CD4-positive, alpha-beta memory T cell (primary cell): ENCODE measurements at places on chromosomes 16 and 17. TPM values are rescaled to one million over a fixed set of nuclear protein-coding genes. Genes with fewer than 3 reads are reported as not detected.

TP53TG3C gene
- total RNA-seq = not detected

ITGAX gene
- 6.3 TPM for total RNA-seq

DNA sequence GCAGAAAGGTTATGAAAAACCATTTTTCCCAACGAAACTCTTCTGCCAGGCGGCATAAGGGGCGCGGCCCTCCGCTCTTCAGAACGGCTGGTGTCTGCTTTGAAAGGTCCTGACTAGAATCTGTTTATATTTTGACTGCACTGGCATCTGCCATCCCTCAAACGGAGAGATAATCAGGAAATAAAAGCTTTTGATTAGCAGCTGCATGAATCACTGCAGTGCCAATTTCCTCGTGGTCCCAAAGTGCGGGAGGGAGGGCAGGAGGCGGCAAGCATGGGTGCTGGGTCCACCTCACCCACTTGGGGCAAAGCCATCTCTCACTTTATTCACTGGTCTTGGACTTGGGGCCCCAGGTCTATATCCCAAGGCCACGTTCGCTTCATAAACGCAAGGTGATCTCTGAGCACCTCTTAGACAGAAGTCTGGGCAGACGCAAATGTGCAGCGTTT is 49.7 kb downstream of the TBC1D16 start:
- no peak for DNase-seq

OR4D1 gene
- 2.2 TPM for total RNA-seq

TLCD1 gene
- 2.2 TPM for total RNA-seq

DNA sequence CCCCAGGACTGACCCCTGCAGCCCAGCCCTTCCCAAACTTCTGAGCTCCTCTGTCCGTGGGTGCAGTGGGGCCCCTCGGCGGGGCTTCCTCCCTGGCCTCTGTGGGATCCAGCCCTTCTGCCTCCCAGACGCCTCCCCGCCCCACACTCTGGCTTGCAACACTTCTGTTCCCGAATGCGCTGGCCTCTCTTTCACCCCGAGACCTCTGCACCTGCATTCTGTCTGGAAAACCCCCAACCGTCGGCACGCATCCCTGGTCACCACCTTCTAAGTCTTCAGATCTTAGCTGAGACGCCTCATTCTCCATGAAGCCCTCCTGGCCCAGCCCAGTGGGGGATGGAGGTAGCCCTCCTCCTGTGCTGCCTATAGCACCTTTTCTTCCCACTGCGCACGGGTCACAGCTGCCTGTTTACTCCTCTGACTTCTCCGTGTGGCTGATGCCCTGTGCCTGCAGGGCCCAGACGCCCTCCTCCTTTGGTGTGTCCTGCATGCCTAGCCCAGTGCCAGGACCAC is 26.4 kb downstream of the TMEM235 start:
- no peak for DNase-seq

DNA sequence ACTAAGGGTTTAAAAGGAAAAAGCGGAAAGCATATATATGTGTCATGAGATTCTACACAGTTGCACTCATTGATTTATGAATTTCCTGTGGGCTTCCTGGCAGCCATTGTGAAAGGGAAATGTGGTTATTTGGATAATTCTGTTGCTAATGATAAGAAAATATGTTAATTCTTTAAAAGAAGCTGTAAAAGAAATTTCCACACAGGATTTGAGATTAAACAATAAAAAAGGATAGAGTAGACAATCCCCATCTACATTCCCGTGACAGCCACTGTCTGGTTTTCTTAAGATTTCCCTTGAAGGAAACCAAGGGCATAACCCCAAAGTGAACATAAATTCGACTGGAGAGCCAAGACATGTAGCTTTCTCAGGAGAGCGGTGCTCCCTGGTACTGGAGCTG is 397.5 kb downstream of the CPPED1 start:
- no peak for DNase-seq

NR1D1 gene
- total RNA-seq = 15.1 TPM

DNA sequence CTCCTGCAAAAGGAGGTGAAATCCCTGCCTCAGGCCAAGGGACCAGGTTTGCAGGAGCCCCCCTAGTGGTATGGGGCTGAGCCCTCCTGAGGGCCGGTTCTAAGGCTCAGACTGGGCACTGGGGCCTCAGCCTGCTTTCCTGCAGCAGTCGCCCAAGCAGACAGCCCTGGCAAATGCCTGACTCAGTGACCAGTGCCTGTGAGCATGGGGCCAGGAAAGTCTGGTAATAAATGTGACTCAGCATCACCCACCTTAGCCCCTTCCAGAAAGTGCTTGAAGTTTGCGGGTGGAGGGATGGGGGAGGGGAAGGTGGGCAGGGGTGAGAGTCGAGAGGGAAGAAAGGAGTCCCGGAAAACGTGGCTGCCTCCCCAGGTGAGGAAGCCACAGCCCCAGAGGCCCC is 2.1 kb downstream of the MC1R start:
- DNase-seq = no peak
